Dermis microvascular lymphatic vessel endothelial cell (primary cell): ENCODE measurements at places on chromosomes 11 and 22. TPM values are rescaled to one million over a fixed set of nuclear protein-coding genes. Genes with fewer than 3 reads are reported as not detected.

PTPMT1 gene
- total RNA-seq, result 65.0 and 67.9 TPM in 2 replicates

- no peak for DNase-seq
Measured at GRCh38 chr11:126747315-126747714, 253.3 kb downstream of the KIRREL3 start.

DNA sequence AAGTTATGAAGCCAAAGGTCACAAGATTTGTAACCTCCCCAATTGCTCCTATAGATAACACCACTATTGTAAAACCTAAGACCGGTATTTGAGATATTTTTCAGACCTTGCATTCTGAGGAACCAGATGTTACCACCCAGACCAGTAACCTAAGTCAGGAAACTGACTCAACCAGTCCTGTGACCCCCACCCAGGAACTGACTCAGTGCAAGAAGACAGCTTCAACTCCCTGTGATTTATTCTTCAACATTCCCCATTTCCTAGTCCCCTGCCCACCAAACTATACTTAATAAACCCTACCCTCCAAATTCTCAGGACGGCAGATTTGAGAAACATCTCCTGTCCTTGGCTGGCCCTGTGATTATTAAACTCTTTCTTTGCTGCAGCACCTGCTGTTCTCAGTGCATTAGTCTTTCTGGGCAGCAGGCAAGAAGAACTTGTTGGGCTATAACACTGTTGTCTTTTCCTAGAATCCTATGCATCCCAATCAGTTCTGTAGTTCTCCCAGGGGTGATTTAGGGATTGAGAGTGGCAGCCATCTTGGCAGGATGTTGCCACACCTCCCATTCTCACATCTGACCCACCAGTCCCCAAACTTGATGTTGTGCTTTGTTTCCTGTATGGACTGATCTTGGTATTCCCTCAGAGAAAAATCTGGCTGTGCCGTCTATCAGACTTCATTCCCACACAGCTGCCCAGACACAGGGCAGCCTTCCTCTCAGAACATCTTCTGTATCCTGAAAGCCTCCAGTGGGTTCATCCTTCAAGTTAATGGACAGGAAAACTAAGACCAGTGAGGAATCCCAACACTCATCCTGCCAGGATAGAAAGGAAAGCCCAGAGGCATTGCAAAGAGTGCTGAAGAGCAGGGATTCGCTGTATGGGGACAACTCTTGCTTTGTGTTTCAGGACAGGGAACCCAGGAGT, 104.0 kb downstream of the PDE2A start:
- DNase-seq, result no peak

DNA sequence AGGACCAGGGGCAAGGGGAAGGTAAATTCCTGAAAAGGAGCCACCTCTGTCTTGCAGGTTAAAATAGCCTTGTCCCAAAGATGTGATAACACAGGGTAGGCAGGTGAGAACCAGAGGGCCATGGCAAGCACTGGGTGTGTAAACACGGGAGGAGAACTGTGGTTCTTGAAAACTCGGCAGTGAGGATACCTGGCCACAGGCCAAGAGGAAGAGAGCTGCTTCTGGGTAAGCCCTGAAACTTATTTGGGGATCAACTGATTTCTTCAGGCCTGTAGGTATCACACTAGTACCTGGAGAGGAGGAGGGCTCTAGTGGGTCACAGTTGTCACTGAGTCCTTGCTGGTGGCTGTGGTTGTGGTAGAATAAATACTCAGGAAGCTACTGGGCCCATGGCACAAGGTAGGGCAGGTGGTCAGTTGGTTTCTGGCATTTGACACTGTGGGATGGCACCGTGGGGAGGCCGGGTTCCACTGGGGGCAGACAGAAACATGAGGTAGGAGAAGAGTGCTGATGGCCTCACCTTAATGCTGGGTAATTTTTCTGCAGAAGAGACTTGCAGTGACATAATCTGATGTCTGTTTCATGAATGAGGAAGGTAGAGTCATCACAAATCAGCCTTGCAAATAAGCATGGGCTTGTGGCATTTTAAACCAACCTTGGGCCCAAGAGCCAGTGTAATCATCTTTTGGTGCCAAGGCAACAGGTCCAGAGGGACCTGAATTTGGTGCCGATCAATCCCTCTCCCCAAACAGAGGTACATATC, 22.0 kb downstream of the AMPD3 start:
- DNase-seq, result no peak

DNA sequence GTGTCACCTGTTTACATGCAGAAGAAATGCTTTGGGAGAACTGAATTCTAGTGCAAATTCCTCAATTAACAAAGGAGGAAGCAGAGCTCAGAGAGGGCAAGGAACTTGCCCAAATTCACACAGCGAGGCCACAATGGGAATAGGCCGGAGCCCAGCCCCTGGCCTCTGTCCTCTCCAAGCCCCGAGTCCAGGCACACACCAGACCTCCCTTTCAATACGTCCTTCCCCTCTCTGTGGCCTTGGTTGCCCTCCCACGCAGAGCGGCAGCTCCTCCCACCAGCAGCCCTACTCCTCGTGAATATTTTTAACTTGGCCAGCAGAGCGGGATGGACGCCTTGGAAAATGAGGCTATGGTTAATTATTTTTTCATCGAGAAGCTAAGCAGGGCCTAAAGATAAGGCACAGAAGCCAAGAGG, 1.6 kb upstream of the CARD10 start:
- DNase-seq, result no peak

DNA sequence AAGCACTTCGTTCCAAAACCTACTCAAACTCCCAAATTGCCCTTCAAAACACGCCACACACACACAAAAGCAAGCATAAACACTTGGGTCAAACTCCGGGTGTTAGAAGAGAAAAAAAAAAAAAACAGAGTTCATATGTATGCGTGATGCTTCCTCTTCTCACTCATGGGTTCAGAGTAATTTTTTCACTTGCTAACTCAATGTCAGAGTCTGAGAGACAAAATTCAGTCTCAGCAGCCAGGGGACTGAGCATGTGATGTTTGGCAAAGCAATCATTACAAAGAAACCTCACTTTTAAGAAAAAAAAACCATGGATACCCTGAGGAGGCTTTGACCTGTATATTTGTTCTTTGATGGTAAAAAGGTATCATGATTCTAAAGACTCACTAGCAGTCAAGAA, 461.7 kb downstream of the NTM start:
- DNase-seq, result no peak

GRCh38 chr11:68016904-68017817, 7.0 kb downstream of the ALDH3B1 start:
- DNase-seq, result no peak

DNA sequence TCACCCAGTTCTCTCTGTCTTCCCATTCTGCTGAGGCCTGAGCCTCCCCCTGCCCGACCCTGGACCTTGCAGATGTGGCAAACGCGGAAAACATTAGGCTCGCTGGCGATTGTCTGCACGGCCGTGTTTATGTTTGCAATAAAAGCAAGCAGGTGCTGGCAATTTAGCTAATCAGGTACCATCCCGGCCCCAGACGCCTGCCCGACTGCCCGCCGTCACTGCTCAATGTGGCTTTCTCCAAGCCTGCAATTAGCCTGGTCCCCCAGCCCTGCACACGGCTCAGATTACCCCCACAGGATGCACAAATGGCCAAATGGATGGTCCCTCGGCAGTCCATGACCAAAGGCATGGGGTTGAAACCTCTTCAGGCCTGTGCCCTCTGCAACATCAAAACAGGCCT, 259.7 kb downstream of the MN1 start:
- DNase-seq, result no peak

GRCh38 chr22:48954781-48955311, 872.8 kb downstream of the BRD1 start:
- no peak for DNase-seq
